CD4-positive, alpha-beta T cell (primary cell): ENCODE measurements at places on chromosomes 7 and 10. TPM values are rescaled to one million over a fixed set of nuclear protein-coding genes. Genes with fewer than 3 reads are reported as not detected.

Gene FAM13C
- not detected for total RNA-seq

- no peak for DNase-seq
Observed at GRCh38 chr10:72424561-72424960, 69.8 kb upstream of the DNAJB12 start.

GRCh38 chr10:42977032-42977416, 99.8 kb upstream of the RET start:
- no peak for DNase-seq

DNA sequence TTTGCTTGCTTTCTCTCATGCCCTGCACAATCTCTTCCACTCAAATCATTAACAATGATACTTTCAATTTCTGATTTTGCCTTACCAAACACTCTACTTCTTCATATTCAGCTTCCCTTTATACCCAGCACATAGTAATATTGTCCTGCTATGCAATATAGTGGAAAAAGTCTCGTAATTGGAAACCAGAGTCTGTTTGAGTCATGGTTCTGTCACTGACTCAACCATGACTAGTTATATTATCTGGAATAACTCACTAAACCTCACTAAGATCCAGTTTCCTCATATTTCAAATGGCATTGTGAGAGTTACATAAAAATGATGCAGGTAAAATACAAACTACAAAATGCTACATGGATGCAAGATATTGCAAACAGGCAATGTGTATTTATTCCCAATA, 98.5 kb upstream of the LRRTM3 start:
- DNase-seq, result no peak

DNA sequence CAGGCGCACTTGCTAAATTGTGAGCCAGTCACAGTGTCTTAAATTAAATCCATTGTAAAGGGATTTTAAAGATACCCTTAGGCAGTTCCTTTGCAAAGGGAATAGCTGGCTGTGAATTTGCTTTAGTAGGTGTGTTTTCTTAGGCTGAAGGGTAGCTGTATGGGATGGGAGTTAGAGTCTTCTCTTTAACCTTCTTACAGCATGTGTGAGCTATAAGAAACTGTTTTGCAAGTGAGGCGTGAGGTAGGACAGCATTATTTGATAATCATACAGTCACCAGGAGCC, 5.2 kb downstream of the EEPD1 start:
- DNase-seq, result no peak
